Activated naive CD4-positive, alpha-beta T cell (primary cell): ENCODE measurements at places on chromosomes 7 and 10.

- DNase-seq: no peak
Observed at GRCh38 chr10:28266449-28267224, 36.2 kb downstream of the MPP7 start.

DNA sequence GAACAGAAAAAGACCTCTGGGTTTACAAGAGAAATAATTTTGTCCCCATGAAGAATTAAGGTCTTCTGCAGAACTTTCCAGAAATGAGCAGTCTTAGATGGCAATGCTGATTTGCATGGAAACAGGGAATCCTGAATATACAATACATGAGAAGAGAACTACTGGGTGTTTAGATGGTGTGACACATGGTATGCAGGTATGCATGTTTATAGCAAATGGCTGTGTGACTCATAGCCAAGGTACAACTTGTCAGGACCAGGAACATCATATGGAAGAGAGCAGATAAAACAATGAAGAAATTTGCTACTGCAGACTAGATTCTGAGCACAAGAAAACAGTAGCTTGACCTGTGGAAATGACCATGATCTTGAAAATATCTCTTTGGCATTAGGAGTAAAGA is 907.8 kb downstream of the GATA3 start:
- no peak for DNase-seq

GRCh38 chr10:3963191-3963673 is 178.2 kb upstream of the KLF6 start:
- DNase-seq: no peak

- no peak for DNase-seq
Observed at GRCh38 chr10:23912884-23913404, 296.0 kb upstream of the KIAA1217 start.

DNA sequence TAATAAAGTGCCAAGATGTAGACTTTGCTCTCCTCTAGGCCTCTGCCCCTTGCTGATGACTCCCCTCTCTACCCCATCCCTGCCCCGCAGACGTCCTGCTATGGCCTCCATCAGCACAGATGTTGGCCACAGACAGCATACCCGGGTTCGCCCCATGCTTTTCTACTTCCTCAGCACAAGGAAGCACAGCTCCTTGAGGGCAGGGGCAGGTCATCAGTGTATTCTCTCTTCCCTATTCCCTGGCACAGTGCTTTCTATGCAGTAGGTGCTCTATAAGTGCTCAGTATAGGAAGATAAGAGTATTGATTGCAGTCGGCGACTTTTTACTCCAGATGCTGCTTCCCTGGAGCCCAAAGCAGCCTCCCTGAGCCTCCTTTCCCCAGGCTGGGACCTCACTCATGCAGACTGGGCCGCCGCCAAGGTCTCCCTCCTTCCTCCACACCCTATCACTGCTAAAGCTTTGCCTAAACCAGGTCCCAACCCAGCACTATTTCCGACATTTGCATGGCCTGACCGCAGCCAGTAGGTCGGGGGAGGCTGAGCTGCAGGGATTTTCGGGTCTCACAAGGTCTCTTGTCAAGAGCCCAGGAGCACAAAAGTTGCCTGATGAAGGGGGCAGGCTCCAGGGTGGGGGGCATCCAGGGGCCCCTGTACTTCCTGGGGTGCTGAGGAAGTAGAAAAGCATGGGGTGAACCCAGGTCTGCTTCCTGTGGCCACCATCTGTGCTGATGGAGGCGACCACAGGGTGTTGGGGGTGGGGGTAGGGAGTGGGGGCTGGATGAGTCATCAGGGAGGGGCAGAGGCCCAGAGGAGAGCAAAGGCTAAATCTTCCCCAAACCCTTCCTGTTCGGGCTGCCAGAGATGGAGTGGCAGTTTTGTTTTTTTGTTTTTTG is 8.0 kb downstream of the CALHM3 start:
- peak; percentile 48 for DNase-seq

DNA sequence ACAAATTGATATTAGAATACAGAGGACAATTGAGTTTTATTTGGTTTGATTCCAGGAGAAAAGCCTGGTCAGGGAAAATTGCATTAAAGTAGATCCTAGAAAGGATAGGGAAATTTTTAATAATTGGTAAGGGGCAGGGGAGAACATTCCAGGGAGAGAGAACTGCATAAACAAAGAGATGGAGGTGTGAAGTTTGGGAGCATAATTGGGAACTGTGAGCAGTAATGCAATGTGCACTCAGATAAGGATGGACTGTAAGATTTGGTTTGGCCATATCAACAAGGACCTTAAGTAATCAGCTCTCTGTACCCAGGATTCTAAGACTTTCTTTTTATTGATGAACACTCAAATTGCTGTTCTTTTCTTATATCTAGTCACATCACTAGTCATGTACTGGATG is 41.4 kb downstream of the ZMYND11 start:
- no peak for DNase-seq

DNA sequence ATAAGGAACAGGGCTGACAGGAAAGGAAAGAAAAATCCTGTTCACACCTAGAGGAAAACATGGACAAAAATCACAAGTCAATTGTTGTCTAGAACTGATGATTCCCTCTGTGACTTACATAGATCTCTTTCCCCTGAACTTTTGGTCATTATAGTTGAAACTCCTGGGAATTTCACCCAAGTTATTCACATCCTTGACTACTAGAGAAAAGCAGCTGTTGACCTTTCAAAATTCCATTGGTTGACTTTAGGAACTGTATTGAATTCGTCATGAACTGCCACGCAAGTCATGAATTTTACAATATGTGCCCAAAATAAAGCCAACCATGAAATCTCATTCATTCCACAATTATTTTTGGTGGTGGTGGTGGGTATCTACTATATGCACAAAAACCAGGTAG is 104.3 kb downstream of the UBE2H start:
- no peak for DNase-seq

- no peak for DNase-seq
Observed at GRCh38 chr10:69837261-69837660, 35.6 kb downstream of the COL13A1 start.

DNA sequence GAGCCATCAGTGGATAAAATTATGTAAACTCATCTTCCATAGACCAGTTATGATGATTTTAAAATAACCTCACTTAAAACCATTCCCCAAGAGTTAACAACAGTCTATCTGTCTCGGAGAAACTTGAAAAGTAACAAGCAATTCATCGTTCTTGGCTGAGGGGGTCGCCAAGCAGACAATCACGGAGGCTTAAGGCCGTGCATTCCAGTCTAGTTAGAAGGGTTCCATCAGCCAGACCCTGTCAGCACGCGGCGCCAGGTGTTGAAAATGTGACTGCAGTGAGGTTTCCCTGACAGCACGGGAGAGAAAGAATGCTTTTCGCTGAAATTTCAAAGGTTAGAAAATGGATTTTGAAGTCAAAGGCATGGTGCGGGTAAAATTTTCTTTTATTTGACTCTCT is 1025.0 kb upstream of the CELF2 start:
- DNase-seq: no peak

GRCh38 chr7:24659505-24659904 is 86.3 kb downstream of the PALS2 start:
- no peak for DNase-seq

- DNase-seq: no peak
Observed at GRCh38 chr7:1671594-1672451, 1.7 kb downstream of the ELFN1 start.

GRCh38 chr10:61839916-61840315 is 61.6 kb upstream of the ARID5B start:
- no peak for DNase-seq

- DNase-seq: no peak
Observed at GRCh38 chr7:149529136-149529718, 31.6 kb upstream of the ZNF746 start.

- peak; percentile 89 for DNase-seq
Observed at GRCh38 chr10:5446390-5446926, 34.1 kb downstream of the NET1 start.
